ENCODE measurements at places on chromosomes 12 and 14.

DNA sequence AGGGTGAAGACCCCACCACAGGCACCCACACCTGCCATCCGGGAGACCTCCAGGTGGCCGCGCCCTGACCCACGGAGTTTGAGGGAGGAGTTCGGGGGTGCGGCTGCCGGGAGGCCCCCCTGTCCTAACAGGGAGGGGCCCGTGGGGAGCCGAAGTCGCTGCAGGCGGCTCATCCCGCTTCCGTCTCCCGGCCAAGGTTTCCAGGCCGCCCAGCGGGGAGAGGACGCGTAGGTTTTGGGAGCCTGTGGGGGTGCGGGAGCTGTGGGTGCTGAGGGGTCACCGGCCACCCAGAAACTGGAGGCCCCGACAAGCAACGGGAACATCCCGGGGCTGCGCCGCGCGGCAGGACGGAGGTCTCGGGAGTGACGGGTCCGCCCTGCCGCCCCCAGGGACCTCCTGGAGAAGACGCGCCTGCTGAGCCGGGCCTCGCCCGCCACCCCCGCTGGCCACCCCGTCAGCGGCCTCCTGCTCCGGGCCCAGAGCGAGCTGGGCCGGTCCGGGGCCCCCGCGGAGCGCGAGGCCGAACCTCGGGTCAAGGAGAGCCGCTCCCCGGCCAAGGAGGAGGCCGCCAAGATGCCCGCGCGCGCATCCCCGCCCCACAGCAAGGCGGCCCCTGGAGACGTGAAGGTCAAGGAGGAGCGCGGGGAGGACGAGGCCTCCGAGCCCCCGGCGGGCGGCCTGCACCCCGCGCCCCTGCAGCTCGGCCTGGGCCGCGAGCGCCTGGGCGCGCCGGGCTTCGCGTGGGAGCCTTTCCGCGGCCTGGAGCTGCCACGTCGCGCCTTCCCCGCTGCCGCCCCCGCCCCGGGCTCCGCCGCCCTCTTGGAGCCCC lies 27.6 kb downstream of the LRCOL1 start:
- DNase-seq, result no peak

DNA sequence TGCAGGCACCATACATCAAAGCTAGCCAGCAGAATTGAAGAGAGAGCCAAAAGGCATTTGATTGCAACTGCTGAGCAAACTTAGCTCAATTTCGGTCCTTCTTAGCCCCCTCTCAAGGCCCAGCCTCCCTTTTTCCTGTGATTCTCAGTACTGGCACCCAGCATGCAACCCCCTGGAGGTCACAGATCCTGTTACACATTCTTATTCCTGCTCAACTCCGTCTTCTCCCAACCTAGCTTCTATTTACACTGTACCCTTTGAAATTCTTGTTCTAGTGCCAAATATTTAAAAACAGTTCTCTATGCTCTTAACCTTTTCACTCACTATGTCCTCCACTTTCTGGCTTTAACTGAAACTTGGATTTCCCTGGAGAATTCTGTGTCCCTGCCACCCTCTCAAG lies 131.3 kb upstream of the CPSF6 start:
- no peak for DNase-seq

DNA sequence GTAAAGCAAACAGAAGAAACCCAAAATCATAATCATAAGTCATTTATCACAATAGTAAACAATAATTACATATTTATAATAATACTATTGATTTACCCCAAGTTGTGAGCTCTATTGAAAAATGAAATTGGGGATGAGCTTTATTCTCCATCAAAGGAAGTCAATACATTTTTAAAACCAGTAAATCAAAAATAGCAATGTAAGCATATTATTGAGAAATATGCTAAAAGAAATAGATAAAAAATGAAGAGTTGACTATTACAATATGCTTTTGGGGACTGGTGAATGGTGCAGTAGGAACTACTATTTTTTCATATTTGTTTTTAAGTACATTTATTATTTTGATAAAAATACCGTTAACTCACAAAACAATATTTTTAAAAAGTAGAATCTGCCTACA lies 31.2 kb upstream of the STK38L start:
- no peak for DNase-seq

DNA sequence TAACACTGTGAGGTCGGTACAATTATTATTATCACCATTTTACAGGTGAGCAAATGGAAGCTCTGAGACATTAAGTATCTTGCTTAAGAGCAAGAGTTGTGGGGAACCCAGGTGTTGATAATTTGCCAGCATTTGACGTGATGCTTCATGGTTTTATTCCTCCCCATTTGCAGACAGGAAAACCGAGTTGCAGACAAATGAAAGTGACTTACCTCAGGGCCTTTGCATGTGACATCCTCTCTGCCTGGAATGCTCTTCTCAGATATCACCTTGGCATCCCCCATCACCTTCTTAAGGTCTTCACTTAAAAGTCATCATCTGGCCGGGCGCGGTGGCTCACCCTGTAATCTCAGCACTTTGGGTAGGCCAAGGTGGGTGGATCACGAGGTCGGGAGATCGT lies 21.0 kb upstream of the P2RX7 start:
- no peak for DNase-seq

DNA sequence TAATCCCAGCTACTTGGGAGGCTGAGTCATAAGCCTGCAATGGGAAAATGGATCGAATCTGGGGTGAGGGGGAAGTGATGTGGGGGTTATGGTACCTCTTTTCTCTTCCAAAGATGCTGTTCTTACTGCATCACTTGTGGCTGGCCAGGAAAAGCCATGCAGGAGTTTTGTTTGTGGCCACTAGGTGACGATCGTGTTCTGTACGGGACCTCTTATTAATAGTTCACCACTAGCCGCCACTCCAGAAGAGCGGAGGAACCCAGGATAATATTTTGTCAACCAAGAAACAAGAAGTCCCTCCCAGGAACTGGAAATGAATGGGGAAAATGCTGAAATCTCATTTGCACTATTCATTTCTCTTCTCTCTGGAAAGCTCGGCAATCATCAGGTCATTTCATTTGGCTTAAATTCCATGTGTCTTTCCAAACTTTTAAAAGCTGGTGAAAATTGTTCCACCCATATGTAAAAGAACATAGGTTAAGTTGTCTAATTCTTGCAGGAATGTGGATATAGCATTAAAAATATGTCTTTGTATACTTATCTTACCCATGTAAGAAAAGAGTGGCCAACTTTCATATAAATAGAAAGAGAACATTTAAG lies 8.9 kb downstream of the GPR65 start:
- peak; percentile 74 for DNase-seq

DNA sequence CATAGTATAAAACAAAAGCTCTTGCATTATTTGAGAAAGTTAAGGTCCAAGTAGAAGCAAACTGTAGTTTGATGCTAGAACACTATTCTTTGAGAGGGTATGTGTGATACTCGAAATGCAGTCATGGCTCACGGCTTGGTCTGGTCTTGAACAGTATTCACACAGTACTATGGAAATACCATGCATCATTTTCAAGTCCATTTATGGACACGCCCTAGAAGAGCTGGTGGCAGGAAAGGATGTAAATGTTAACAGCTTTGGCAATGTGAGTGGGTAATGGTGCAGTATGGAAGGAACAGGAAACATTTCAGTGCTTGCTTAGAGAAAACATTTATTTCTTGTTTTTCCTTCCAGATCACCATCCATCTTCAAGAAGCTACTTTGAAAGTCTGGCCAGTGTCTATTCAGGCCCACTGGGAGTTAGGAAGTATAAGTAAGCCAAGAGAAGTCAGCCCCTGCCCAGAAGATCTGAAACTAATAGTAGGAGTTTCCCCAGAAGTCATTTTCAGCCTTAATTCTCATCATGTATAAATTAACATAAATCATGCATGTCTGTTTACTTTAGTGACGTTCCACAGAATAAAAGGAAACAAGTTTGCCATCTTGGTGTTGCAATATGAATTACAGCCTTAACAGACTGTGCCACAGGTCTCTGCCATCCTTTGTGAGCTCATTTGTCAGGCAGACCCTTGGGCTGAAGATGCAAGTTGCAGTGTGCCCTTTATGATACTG lies 5.7 kb upstream of the AKAP5 start:
- DNase-seq, result no peak

GRCh38 chr12:8779281-8779680 lies 43.1 kb upstream of the A2ML1 start:
- DNase-seq, result no peak

DNA sequence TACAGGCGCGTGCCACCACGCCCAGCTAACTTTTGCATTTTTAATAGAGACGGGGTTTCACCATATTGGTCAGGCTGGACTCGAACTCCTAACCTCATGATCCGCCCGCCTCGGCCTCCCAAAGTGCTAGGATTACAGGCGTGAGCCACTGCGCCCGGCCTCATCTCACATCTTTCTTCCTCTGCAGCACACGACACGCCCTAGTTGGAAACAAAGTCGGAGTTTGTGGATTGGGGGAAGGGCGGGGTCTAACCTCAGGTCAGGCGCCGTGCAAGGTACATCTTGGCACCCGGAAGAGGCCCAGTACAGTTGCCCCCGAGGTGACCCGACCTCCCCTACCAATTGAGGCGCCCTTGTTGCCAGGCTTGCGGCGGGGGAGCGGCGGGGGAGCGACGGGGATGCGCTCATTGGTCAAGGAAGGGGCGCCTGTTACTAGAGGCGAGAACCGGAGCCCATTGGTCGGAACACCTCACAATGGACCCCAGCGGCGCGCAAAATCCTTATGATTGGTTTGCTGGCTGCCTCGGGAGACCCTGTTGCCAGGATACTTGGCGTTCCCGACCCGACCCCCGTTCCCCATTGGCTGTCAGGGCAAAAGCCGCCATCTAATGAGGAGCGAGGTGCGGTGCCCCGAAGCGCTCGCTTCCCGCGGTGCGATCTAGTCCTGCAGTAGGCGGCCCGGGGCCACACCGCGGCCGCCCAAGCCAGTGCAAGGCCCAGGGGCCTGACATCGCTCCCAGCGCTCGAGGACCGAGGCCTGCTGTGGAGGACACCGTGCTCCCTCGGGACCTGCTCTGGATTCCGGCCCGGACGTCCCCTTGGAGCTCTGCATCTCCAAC lies at the start of gene REC8:
Gene REC8 (plus strand): TSS at position 659 of the 839 bp plus-strand sequence. CDS start 473 bp downstream, outside the sequence.
- no peak for DNase-seq

GRCh38 chr12:108884116-108885012 lies 4.5 kb downstream of the DAO start:
- DNase-seq, result peak; percentile 4

GRCh38 chr12:65123435-65124063 lies 2.4 kb upstream of the WIF1 start:
- DNase-seq, result peak; percentile 31

DNA sequence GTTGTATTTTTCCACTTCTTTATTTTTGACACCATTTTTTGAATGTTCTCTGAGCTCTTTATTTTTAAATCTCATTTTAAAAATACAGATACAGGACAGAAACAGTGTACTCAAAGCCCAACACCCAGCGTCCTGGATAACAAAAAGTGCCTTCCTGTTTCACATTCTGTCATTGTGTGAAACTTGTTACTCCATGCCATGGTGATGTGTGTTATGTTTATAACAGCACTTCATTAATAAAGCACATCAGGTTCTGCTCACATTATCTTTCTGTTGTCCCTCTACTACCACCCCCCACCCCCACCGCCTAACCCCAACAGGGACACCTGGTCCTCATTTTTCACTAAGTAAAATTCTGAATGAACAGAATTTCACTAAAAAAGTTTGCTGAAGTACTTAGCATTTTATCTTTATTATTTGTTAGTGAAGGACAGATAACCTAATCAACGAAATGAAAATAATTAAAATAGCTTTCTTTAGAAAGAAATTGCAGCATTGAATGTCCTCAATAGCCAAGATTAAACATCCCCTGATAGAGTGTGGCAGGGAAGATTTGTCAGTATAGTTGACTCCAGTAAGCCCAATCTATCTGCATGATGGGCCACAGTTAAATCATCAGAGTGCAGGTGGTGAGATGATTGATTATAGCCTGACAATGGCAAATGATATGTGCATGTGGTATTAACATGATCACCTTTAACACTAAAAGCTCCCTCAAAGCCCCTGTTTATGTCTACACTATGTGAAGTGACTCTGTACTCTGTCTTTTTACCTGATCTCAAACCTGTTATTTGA lies 153.9 kb downstream of the ACSS3 start:
- no peak for DNase-seq

- DNase-seq, result peak; percentile 81
These were observed 43.3 kb upstream of the PTPRO start for GRCh38 chr12:15278816-15279658.

GRCh38 chr14:102500713-102501112 lies 8.9 kb downstream of the ANKRD9 start:
- DNase-seq, result no peak

DNA sequence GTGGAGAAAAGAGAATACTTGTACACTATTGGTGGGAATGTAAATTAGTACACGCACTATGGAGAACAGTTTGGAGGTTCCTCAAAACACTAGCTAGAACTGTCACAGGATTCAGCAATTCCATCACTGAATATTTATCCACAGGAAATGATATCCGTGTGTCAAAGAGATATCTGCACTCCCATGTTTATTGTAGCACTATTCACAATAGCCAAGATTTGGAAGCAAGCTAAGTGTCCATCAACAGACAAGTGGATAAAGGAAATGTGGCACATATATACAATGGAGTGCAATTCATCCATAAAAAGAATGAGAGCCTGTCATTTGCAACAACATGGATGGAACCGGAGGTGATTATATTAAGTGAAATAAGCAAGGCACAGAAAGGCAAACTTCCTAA lies 428.5 kb downstream of the CCDC91 start:
- no peak for DNase-seq

DNA sequence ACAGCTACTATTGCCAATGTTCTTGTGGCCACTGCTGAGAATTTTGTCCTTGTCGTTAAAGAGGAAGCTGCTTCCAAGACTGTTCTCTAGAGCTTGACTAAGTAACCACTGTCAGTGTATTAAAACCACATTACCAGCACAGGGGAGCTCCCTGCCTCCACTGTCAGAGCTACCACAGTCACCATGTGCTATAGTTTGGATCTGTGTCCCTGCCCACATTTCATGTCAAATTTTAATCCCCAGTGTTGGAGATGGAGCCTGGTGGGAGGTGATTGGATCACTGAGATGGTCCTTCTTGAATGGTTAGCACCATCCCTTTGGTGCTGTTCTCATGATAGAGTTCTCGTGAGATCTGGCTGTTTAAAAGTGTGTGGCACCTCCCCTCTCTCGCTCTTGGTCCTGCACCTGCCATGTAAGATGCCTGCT lies 23.2 kb upstream of the RAP1B start:
- no peak for DNase-seq

DNA sequence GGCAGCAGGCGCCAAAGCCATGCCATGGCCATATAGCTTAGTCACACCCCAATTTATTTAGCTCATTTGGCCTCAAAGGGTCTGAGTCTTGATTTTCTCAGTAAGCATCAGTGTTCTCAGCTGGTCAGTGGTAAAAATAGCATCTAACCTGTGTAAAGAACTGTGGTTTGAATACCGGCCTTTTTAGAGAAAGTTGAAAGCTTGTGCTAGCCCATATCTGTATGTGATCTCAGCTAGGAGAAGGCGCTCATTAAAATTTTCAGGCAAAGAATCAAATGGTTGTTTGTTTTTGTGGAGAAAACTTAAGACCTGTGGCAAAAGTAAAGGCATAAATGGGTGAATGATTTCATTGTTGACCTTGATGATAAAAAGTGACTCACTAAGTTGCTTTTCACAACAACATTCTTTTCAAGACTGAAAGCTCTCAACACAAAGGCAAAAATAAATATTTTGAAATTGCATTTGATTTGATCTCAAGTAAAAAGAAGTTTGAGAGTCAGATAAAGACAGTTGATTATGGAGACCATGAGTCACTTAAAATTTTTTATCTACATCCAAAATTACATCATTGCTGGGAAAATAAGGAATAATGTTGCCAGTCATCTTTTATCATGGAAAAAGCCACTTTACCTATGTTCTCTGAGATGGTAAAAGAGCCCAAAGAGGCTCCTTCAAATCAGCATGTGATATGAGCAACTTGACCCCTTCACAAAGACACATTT lies 128.5 kb upstream of the RGS6 start:
- DNase-seq, result peak; percentile 29
